Effector memory CD4-positive, alpha-beta T cell (primary cell): ENCODE measurements at places on chromosomes 7 and 10.

GRCh38 chr7:100192969-100193368, 15.3 kb downstream of the STAG3 start:
- no peaks in the 10 kb centered on the region for H3K27me3 ChIP-seq
- H3K27ac ChIP-seq, result no peak overlapping the region
- H3K4me1 ChIP-seq, result no peaks in the 10 kb centered on the region
- no peaks in the 10 kb centered on the region for H3K36me3 ChIP-seq
- DNase-seq, result no peak
- H3K4me3 ChIP-seq, result no peak overlapping the region

DNA sequence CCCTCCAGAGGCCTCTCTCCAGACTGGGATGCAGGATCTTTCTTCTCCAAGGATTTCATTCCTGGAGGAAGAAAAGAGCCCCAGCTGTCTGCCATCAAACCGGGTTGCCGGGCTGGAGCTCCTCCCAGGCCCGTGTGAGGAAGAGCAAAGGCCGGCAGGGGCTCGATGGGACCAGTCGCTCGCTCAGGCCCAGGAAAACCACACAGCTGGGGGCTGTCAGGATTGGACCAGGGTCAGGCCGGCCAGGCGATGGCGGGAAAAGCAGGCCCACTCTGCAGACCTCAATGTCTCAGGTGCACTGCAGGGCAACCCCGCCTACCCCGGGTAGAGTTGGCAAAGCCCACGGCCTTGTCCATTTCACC, 98.1 kb upstream of the DNAAF5 start:
- H3K27me3 ChIP-seq, result no peaks in the 10 kb centered on the region
- DNase-seq, result no peak
- H3K27ac ChIP-seq, result no peak overlapping the region

DNA sequence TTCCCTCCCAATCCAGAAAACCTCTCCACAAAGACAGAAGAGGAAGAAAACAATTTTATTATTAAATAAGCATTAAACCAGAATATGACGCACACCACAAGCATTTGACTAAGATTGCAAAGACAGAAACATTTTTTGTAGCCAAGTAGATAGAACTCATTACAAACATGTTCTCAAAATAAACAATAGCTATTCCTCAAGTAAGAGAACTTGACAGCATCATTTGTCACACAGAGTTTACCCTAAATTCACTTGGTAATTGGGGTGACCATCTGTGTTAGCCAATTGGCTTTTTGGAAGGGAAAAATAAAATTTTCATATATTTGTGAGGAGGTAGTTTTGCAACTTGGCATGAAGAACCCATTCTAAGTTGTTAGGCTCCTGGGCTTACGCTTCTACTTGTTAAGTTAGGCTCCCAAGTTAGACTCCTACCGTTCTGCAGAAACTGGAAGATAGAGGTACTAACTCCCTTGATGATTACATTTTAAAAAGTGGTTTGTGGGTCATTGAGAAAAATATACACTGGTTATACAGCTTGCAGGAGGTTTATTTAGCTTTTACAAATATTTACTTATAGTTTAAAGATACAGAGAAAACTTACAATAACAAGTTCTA, 618.6 kb upstream of the CNTNAP2 start:
- H3K36me3 ChIP-seq, result no peaks in the 10 kb centered on the region
- no peak overlapping the region for H3K27ac ChIP-seq
- H3K27me3 ChIP-seq, result no peaks in the 10 kb centered on the region
- no peak overlapping the region for H3K4me3 ChIP-seq

DNA sequence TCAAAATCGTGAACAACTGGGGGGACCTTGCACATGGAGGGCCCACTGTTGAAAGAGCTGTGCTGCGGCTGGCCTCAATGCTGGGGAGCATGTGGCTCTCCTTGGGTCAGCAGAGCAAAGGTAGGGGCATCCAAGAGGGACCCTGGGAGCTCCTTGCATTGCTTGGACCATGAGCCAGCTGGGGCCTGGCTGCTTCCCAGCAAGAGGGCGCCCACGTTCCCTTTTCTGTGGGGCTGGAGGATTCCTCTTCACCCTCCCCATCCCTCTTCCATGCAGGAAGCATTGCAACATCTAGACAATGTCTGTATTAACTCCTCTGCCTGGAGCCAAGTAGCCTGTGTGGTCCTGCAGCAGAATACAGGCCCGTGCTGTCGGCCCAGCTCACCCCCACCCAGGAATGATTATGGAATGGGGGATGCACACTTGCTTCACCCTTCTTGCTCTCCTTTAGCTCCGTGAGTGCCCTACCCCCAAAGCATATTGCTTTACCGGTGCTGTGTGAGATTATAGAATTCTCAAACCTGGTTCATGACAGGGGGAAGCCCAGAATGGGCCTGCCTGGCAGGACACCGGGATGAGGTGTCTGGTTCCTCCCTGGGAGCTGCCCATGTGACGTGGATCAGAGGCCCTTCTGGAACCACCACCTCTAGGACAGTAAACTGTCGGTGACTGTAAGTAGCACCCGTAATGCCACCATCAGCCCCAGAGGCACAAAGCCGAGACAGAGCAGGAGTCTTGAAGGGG, 61.9 kb downstream of the SYPL1 start:
- H3K36me3 ChIP-seq, result no peaks in the 10 kb centered on the region
- no peak overlapping the region for H3K4me3 ChIP-seq
- DNase-seq, result no peak
- H3K4me1 ChIP-seq, result no peaks in the 10 kb centered on the region
- no peak overlapping the region for H3K27ac ChIP-seq

- H3K4me1 ChIP-seq, result peaks cover 6% of the 10 kb centered on the region
- no peak overlapping the region for H3K4me3 ChIP-seq
- no peak overlapping the region for H3K27ac ChIP-seq
- DNase-seq, result no peak
- no peaks in the 10 kb centered on the region for H3K36me3 ChIP-seq
These were observed 16.2 kb downstream of the CDK6 start for GRCh38 chr7:92820191-92820590.

GRCh38 chr7:79182283-79182682, 271.2 kb downstream of the MAGI2 start:
- H3K27ac ChIP-seq, result no peak overlapping the region
- no peaks in the 10 kb centered on the region for H3K27me3 ChIP-seq
- no peaks in the 10 kb centered on the region for H3K36me3 ChIP-seq
- H3K4me3 ChIP-seq, result no peak overlapping the region

DNA sequence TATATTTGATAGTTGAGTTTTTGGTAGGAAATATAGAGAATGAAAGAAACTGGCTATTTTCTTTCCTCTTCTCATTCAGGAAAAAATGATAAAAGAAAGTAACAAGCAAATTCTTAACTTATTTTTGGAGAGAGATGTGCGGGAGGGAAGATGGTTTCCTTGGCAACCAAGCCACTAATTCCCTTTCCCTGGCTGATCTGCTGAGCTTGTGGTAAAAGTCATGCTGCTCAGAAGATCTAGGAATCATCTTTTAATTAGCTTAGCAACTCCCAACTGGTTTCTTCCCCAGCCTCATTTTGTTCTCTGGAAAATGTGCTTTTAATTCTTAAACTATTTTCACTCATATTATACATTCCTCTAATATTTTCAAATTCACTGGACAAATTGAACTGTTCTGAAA, 11.8 kb downstream of the UROS start:
- H3K4me1 ChIP-seq, result no peaks in the 10 kb centered on the region
- H3K27me3 ChIP-seq, result no peaks in the 10 kb centered on the region
- H3K4me3 ChIP-seq, result no peak overlapping the region
- H3K36me3 ChIP-seq, result peaks cover 43% of the 10 kb centered on the region

DNA sequence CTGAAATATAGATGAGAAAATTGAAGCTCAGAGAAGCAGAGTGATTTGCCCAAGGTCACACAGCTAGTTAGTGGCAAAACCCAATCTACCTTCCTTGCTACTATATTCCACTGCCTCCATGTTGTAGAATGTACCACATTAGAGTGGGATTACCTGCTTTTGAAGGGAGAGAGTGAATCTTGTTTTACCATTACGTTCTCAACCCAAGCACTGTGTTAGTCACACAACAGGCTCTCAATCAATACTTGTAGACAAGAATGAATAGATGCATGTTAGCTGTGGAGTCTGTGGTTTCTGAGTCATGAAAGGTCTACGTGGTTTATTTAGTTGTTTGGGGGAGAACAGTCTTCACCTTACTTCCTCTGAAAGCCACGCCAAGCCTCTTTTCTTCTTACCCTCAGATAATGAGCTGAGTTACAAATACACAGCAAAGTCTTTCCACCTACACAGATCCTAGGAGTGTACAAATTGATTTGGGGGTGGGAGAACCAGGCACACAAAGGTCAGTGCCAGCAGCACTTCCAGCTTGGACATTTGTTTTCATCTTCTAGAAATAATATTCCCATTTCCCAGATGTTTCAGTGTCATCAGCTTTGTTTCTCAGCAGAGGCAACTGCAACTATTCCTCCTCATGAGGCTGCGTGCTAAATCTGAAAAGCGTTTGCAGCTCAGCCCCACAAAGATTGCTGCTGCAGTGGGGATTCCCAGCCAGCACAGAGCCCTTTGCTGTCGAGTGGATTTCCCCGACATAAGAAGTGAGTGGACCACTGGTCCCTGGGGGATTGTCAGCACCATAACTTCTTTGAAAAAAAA, 71.5 kb upstream of the ADO start:
- H3K4me1 ChIP-seq, result peaks cover 40% of the 10 kb centered on the region
- no peaks in the 10 kb centered on the region for H3K36me3 ChIP-seq
- H3K27ac ChIP-seq, result peak overlapping the region; percentile 74
- H3K27me3 ChIP-seq, result no peaks in the 10 kb centered on the region
- peak; percentile 38 for DNase-seq

DNA sequence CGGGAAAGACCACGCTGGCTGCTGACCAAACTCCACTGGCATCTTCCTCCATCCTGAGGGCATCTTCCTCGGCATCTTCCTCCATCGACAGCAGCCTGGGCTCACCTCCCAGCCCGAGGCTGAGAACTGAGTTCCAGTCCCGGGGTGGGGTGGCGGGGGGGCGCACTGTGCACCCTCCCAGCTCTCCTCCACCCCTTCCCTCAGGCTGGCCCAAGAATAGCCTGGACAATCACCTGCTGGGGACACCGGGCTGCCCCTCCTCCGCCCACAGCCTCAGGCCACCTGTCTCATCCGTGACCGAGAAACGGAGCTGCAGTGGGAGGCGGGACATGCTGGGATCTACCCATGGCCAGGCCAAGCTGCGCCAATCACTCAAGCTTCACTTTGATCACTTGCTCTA, 37.2 kb downstream of the DIP2C start:
- no peak overlapping the region for H3K4me3 ChIP-seq
- no peaks in the 10 kb centered on the region for H3K27me3 ChIP-seq
- DNase-seq, result no peak
- no peaks in the 10 kb centered on the region for H3K4me1 ChIP-seq
- no peaks in the 10 kb centered on the region for H3K36me3 ChIP-seq
- no peak overlapping the region for H3K27ac ChIP-seq

DNA sequence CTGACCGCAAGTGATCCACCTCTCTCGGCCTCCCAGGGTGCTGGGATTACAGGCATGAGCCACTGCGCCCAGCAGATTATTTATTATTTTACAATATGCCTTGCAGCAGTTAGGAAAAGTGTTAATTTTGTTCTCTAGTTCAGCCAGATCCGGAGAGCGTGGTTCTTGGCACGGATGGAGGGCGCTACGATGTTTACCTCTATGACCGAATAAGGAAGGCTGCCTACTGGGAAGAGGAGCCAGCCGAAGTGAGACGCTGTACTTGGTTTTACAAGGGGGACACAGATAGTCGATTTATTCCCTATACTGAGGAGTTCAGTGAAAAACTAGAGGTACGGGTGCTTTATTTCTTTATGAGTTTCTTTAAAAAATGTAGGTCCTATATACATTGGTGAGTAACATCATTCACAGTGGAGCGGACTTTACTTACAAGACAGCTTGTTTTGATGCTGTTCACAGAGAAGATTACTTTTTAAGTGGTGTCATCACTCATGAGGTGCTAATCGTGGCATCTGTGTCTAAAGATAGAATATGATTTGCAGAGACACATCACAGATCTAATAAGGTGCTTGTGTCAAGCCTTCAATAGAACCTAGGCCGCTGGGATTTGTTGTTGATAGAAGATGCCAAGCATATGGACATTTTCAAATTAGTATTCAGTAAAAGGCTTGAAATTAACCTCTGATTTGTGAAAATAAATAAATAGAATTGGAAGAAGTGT, 11.6 kb downstream of the SEC23IP start:
- H3K36me3 ChIP-seq, result peaks cover 52% of the 10 kb centered on the region
- H3K27ac ChIP-seq, result no peak overlapping the region
- no peaks in the 10 kb centered on the region for H3K27me3 ChIP-seq

GRCh38 chr10:121168545-121169216, 317.5 kb downstream of the WDR11 start:
- DNase-seq, result no peak
- no peak overlapping the region for H3K4me3 ChIP-seq
- H3K4me1 ChIP-seq, result no peaks in the 10 kb centered on the region
- no peak overlapping the region for H3K27ac ChIP-seq
- no peaks in the 10 kb centered on the region for H3K27me3 ChIP-seq
- H3K36me3 ChIP-seq, result no peaks in the 10 kb centered on the region

- no peak for DNase-seq
- no peaks in the 10 kb centered on the region for H3K36me3 ChIP-seq
- H3K4me1 ChIP-seq, result peaks cover 9% of the 10 kb centered on the region
- H3K27me3 ChIP-seq, result no peaks in the 10 kb centered on the region
- H3K27ac ChIP-seq, result no peak overlapping the region
- no peak overlapping the region for H3K4me3 ChIP-seq
These were observed 3.1 kb downstream of the GPER1 start for GRCh38 chr7:1090686-1091643.

- no peaks in the 10 kb centered on the region for H3K4me1 ChIP-seq
- H3K27me3 ChIP-seq, result no peaks in the 10 kb centered on the region
- no peak overlapping the region for H3K27ac ChIP-seq
- H3K4me3 ChIP-seq, result no peak overlapping the region
These were observed 20.4 kb downstream of the PHTF2 start for GRCh38 chr7:77819021-77819420.

- no peak for DNase-seq
- no peak overlapping the region for H3K4me3 ChIP-seq
- H3K27ac ChIP-seq, result no peak overlapping the region
- H3K4me1 ChIP-seq, result no peaks in the 10 kb centered on the region
These were observed 45.5 kb downstream of the TNPO3 start for GRCh38 chr7:129009437-129009836.

DNA sequence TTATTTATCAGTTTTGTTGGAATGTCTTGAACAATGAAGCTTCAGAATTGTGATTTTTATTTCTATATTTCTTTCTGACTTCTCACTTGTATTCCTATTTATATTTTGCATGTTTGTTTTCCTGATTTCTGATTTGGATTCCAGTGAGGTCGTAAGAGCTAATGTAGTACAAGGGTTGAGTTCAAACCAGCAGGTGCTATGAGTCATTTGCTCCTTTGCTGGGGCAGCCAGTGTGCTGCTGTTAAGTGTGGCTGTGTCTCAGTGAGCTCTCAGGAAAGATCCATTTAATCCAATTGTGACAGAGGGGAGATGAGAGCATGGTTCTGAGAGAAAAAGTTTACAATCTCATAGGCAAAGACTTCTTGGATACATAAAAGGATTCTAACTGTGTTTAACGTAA, 48.6 kb downstream of the MCU start:
- no peak overlapping the region for H3K27ac ChIP-seq
- no peaks in the 10 kb centered on the region for H3K27me3 ChIP-seq
- no peak overlapping the region for H3K4me3 ChIP-seq
- DNase-seq, result no peak
